ENCODE measurements at places on chromosomes 2 and 18.

DNA sequence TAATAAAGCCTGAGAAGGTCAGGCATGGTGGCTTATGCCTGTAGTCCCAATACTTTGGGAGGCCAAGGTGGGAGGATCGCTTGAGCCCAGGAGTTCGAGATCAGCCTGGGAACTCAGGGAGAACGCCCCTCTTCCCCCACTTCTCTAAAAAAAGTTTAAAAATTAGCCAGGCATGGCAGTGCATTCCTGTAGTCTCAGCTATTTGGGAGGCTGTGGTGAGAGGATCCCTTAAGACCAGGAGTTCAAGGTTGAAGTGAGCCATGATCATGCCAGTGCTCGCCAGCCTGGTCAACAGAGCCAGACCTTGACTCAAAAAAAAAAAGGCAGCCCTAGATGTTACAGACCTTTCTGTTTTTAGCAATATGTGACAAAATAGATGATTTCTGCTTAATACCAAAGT lies 83.4 kb downstream of the AP1S3 start:
- DNase-seq = no peak

GRCh38 chr2:66494708-66495107 lies 59.8 kb downstream of the MEIS1 start:
- DNase-seq = no peak

GRCh38 chr18:33316146-33316587 lies 124.4 kb downstream of the CCDC178 start:
- no peak for DNase-seq

GRCh38 chr18:61581578-61582201 lies 248.5 kb downstream of the CDH20 start:
- peak; percentile 88 for DNase-seq

- DNase-seq = no peak
These were observed 1368.0 kb upstream of the ZEB2 start for GRCh38 chr2:145887915-145888314.

- no peak for DNase-seq
These were observed 308.4 kb upstream of the GCFC2 start for GRCh38 chr2:76019128-76019527.

GRCh38 chr2:65800998-65801397 lies 368.6 kb upstream of the SPRED2 start:
- DNase-seq = no peak

DNA sequence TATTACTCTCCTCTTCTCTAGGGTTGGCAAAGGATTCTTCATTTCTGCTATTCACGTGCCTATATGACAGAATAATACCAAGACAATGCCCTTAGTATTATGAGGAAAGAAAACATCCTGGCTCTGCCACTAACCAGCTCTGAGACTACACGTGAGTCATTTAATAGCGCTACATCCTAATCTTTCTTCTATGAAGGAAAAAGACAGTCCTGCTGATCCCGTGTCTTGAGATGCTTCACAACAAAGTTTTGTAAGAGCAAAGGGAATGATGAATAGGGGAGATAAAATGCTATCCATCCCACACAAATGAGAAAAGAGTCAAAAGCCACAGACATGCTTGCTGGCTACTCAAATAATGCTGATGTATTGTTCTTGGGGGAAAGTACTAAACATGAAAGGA lies 152.8 kb downstream of the PID1 start:
- DNase-seq = no peak

- no peak for DNase-seq
These were observed 399.8 kb downstream of the TMEM182 start for GRCh38 chr2:103161456-103162289.

DNA sequence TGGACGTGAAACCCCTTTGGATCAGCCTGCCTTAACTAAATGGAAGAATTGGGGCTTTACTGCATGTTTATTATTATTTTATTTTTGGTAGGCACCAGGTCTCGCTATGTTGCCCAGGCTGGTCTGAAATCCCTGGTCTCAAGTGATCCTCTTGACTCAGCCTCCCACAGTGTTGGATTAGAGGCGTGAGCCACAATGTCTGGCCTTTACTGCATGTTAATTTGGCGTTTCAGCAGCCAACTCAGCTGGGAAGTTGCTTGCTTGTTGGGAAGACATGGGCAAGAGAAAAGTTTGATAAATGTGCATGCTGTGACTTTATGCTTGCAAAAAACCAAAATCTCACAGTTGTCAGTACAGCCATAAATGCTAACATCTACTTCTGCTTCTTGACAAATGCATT lies 105.1 kb downstream of the FMNL2 start:
- no peak for DNase-seq
